ENCODE measurements at places on chromosomes 2 and 18. TPM values are rescaled to one million over a fixed set of nuclear protein-coding genes. Genes with fewer than 3 reads are reported as not detected.
A peak's percentile ranks its signal among the peaks of the same experiment; 100 is the strongest.

- H3K27me3 ChIP-seq = no peaks in the 10 kb centered on the region
- peaks cover under 1% of the 10 kb centered on the region for H3K4me1 ChIP-seq
- DNase-seq = no peak
Measured at GRCh38 chr18:22428672-22429071, 11.0 kb upstream of the CTAGE1 start.

- H3K27ac ChIP-seq = no peak overlapping the region
- H3K36me3 ChIP-seq = no peaks in the 10 kb centered on the region
- H3K4me1 ChIP-seq = no peaks in the 10 kb centered on the region
- DNase-seq = no peak
- no peak overlapping the region for H3K4me3 ChIP-seq
Measured at GRCh38 chr2:43101751-43102150, 124.7 kb downstream of the ZFP36L2 start.

DNA sequence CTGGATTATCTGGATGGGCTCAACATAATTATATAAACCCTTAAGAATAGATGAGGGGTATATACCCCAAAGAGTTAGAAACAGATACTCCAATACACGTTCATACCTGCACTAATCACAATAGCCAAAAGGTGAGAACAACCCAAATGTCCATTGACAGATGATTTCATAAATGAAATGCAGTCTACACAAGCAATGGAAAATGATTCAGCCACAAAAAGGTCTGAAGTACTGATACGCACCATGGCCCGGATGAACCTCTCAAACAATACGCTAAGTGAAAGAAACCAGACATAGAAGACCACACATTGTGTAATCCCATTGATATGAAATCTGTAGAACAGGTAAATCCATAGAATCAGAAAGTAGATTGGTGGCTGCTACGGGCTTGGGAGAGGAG lies 316.8 kb downstream of the LPIN1 start:
- no peak for DNase-seq
- H3K27me3 ChIP-seq = no peaks in the 10 kb centered on the region
- H3K36me3 ChIP-seq = no peaks in the 10 kb centered on the region
- H3K27ac ChIP-seq = no peak overlapping the region

GRCh38 chr2:120247851-120248250 lies 4.8 kb upstream of the RALB start:
- H3K27me3 ChIP-seq = no peaks in the 10 kb centered on the region
- no peak overlapping the region for H3K27ac ChIP-seq
- H3K36me3 ChIP-seq = no peaks in the 10 kb centered on the region
- H3K4me1 ChIP-seq = peaks cover 7% of the 10 kb centered on the region

GCKR gene
- not detected for total RNA-seq

- peak overlapping the region; percentile 78 for H3K27ac ChIP-seq
- no peaks in the 10 kb centered on the region for H3K36me3 ChIP-seq
- peaks cover 16% of the 10 kb centered on the region for H3K4me1 ChIP-seq
- H3K27me3 ChIP-seq = no peaks in the 10 kb centered on the region
- peak; percentile 92 for DNase-seq
Measured at GRCh38 chr2:209619782-209620181, 151.8 kb upstream of the UNC80 start.

CNDP1 gene
- total RNA-seq = not detected

- no peaks in the 10 kb centered on the region for H3K27me3 ChIP-seq
- H3K4me3 ChIP-seq = no peak overlapping the region
- no peaks in the 10 kb centered on the region for H3K36me3 ChIP-seq
- H3K4me1 ChIP-seq = no peaks in the 10 kb centered on the region
- H3K27ac ChIP-seq = no peak overlapping the region
- no peak for DNase-seq
Measured at GRCh38 chr18:61274416-61274960, 58.7 kb upstream of the CDH20 start.

Data from Karpas-422 (cell line).